ENCODE measurements at places on chromosomes 12 and 14.

- no peak for DNase-seq
These were observed 10.5 kb downstream of the BTBD6 start for GRCh38 chr14:105258846-105259245.

GRCh38 chr12:57429473-57430111 is 1.3 kb downstream of the R3HDM2 start:
- no peak for DNase-seq

- no peak for DNase-seq
These were observed 7.0 kb upstream of the VRK1 start for GRCh38 chr14:96790186-96790585.

DNA sequence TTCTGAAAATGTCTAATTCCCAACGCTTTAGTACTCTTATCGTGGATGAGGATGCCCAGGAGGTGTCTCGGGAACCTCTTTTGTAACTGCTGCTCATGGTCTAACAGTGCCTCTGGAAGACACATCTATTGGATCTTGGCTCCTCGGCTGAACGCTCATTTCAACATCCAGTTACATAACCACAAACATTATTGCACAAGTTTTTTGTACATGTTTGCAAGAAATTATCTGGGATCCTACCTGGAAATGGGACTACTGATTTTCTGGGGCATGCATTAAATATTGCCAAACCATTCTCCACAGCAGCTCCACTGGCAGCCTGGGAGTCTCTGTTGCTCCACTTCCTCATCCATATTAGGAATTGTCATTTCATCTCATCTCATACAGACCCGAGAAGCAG is 117.5 kb upstream of the EVL start:
- DNase-seq = no peak

DNA sequence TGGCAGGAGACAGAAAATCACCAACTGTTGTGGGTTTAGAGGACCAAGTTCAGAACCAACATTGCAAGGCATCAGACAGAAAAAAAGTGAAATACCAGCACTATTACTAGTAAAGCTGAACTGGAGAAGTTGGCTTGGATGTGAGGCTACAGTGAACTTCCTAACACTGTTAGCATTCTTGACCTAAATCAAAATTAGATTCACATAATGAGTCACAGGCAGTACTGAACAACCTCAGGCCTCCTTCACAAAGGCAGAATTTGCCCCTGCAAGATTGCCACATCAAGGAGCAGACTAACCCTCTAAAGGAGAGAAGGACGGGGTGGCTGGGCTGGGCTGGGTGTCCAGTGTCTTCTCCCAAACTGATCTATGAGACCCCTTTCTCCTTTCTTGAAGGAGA is 539.7 kb downstream of the SNAPC1 start:
- DNase-seq = no peak

- peak; percentile 77 for DNase-seq
These were observed 3.7 kb downstream of the ZFP36L1 start for GRCh38 chr14:68788996-68789820.

DNA sequence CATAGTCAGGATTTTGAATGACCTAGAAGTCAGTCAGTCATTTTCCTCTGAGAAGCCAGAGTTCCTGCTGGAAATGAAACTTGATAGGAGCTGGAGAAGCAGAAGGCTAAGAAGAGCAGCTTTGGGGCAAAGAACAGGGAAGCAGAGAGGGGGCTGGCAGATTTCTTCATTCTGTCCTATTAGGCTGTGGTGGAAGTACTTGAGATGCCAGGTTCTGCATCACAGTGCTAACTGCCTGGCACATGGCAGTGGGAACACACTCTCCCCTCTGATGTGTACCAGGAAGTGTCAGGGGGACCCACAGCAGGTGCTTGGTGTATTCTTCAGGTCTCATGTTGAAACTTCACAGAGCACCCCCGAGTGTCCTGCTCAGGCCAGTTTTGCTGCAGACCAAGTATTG is 61.0 kb downstream of the SUSD6 start:
- DNase-seq = no peak

GRCh38 chr12:52090291-52090690 is 10.8 kb downstream of the SMIM41 start:
- no peak for DNase-seq

GRCh38 chr12:57195611-57196371 is 20.8 kb upstream of the NXPH4 start:
- DNase-seq = no peak

- no peak for DNase-seq
These were observed 59.3 kb upstream of the BDKRB2 start for GRCh38 chr14:96145116-96145864.

DNA sequence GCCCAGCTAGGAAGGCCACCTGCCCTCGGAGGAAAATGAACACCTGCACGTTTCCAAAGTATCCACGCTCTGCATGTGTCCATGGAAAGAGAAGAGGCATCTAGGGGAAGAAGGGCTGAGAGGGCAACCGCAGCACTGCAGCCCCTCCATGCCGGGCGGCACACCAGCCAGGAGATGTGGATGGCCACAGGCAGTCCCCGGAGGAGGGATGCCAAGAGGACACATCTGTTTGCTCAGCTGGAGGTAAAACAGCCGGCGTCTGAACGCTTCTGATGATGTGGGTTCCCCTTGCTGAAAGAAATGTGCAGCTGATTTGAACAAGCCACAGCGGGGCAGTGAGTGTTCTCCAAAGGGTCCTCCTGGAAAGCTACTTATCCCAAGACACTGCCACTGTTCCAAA is 34.0 kb downstream of the CHGA start:
- DNase-seq = no peak

DNA sequence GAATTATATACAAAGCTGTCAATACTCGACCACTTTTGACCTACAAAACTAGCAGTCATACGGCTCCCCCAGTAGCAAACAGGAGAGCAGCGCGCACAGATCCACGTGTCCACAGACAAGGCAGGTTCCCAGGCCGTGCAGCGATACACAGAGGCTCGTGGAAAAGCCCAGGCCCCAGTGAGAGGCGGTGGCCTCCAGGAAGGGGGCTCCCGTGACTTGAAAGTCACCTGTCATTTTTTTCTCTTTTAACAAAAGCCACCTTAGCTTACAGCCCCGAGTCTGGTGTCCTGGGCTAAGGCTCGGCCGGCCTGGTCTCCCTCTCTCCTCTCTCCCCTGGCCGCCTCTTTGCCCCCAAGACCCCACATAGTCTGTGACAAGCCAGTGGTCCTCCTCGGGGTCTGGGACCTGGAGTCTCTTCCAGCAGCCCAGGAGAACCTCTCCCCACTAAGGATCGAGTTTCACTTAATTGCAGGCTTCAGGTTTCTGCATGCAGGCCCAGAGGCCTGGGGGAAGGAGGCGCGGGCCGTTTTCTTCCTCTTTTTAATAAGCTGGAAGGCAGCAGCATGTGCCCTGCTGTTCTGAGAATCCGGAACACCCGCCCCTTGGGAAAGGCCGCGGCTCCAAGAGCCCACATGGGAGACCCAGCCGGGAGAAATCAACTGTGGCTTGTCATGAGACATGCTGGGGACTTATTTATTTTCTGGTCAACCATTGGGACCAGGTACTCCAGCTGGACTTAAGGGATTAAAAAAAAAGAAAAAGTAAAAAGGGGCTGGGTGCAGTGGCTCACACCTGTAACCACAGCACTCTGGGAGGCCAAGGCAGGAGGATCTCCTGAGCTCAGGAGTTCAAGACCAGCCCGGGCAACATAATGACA is 15.9 kb downstream of the NCOR2 start:
- no peak for DNase-seq

GRCh38 chr14:85528080-85528896 is 1.7 kb upstream of the FLRT2 start:
- DNase-seq = no peak

DNA sequence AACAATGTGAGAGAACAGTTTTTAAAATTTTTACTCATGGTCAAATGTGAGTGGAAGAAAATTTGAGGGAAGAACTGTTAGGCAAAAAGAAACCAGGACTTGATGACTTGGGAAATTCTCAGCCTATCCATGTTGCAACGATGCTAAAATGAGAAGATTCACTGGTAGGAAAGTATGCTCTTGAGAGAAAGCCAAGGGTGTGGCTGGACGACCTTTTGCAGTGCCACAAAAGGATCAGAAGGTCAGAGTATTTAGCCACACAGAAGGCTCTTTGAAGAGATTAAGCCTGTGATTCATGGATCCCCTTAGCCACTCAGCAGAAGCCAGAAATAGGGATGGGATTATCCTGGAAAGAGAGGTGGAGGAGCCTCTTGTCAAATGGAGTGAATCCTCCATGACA is 336.8 kb downstream of the LRIG3 start:
- no peak for DNase-seq

GRCh38 chr14:24113379-24113800 is 1.2 kb upstream of the DCAF11 start:
- DNase-seq = no peak

DNA sequence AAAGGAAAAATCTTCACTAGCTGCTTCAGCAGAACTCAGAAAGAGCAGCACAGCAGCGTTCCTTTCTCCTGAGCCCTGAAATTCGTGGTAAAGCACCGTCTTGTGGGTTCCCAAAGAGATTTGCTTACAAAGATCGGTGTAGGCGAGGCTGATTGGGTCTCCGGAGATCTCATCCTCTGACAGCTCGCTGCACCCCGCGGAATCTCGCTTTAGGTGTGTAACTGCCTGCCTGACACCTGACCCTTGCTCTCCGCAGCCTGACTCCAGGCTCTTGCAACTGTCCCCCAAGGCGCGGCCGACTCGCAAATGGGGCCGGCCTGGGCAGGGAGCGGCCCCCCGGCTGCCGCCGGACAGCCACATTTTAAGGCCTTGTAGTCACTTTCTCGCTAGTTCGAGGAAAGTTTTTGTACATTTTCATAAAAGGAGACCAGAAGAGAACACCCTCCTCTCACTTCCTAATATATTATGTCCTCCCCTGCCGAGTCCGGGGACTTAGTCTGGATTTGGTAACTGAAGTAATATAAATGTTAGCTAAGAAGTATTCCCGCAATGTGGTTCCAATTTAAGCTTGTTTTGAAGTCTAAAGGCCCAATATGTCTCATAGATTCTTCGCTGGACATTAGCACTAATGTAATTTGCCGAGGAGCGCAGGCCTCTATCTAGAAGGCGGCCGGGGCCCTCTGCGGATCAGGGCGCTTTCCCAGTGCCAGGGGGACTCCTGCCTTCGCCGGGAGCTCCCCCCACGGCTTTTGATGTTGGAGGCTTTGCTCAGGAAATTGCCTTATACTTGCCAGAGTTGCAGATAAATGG is 177.3 kb upstream of the CDKN3 start:
- DNase-seq = no peak

DNA sequence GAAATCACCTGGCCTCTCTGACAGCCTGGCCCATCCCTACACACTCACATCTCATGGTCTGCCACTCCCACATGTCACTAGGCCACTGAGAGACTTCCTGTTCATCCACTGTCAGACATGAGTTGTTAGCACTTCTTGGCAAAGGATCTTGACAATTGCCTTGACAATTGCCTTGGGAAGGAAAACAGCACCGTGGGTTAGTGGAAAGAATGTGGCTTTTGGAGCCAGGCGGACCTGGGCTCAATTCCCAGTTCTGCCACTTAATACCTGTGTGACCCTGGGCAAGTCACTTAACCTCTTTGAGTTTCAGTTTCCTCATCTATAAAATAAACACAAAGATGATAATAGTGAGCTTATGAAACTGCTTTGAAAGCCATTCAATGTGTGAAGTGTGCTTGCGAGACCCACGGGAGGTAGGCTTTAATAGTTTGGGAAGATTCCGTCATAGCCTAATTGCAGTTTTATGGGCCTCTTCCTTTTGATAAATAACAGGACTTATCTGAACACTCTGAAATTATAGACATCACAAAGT is 250.4 kb downstream of the C12orf75 start:
- DNase-seq = no peak

DNA sequence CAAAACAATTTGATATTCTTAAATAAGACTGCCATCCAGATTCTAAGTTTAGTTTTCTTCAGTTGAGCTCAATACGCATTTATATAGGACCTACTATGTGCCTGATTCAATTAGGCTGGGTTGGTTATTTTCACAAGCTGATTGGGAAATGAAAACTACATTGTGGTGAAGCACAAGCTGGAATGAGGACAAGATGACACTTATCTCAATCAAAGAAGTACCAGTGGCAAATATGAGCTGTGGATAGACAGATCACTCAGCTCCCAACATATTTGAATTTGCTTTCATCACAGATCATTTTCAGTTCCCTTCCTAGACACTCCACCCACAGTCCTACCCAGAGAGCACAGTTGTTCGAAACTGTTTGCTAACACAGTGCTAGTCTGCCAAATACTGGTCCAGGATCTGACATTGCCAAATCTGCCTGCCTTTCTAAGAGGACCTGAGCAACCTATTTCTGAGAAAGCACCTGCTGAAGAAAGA is 74.7 kb downstream of the LLPH start:
- DNase-seq = no peak

- no peak for DNase-seq
These were observed 1334.1 kb downstream of the FSCB start for GRCh38 chr14:43172899-43173548.

- no peak for DNase-seq
These were observed 45.4 kb downstream of the SRGAP1 start for GRCh38 chr12:63889721-63890509.

- DNase-seq = no peak
These were observed 8.6 kb upstream of the HOXC11 start for GRCh38 chr12:53964315-53964713.

- DNase-seq = no peak
These were observed 12.5 kb downstream of the GNS start for GRCh38 chr12:64746663-64747062.

GRCh38 chr14:76997257-76997970 is 31.1 kb downstream of the IRF2BPL start:
- DNase-seq = no peak

- DNase-seq = no peak
These were observed 18.4 kb downstream of the EID3 start for GRCh38 chr12:104321949-104322348.

- no peak for DNase-seq
These were observed 275.9 kb upstream of the KITLG start for GRCh38 chr12:88856201-88856600.

DNA sequence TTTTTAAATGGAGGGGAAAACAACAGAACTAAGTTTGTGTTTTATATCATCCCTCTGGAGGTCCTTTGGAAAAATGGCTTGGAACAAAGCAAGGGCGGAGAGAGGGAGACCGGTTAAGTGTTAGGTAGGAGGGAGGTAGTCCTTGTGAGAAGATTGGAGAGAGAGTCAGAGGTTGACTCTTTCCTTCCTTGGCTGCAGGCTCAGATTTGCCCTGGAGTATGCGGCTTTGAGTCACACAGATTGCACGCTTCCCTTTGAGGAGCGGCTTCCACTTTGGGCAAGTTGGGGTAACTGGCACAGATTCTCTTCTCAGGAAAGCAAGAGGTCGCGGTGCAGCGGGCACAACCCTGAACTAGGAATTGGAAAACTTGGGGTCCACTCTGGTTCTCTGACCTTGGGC is 9.9 kb downstream of the SOCS2 start:
- DNase-seq = no peak

GRCh38 chr14:73170686-73171085 is 34.4 kb downstream of the PSEN1 start:
- DNase-seq = no peak

DNA sequence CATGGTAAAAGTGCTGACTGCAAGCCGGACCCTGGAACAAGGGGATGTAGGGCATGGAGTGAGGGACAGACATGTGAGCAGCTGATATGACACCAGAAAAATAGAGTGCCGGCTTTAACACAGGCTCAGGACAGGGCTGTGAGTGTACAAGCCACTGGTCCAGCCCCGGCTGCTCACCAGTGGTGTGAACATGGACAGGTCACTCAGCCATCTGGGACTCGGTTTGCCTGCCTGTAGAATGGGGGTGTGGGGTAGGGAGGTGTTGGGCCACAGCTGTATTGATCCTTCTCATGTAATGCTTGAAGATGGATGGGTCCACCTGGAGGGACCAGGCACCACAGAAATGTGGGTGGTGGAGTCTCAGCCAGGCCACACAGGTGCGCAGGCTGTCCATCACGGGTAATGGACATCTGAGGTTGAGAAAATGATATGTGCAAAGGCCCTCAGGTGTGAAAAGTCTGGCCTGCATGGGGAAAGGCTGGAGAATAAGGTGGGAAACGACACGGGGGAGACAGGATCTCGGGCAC is 10.6 kb upstream of the KRT74 start:
- no peak for DNase-seq

All from stimulated activated CD8-positive, alpha-beta memory T cell treated with anti-CD3 and anti-CD28 coated beads, Interleukin-4, amount 100 ng/mL, for 1 hour (primary cell).